ENCODE measurements at places on chromosomes 5 and 9.
A peak's percentile ranks its signal among the peaks of the same experiment; 100 is the strongest.

GRCh38 chr5:132176987-132177386, 50.7 kb downstream of the P4HA2 start:
- DNase-seq, result no peak

GRCh38 chr9:107707915-107708441, 218.4 kb upstream of the KLF4 start:
- DNase-seq, result no peak

- no peak for DNase-seq
Measured at GRCh38 chr9:25421560-25421959, 256.7 kb downstream of the TUSC1 start.

DNA sequence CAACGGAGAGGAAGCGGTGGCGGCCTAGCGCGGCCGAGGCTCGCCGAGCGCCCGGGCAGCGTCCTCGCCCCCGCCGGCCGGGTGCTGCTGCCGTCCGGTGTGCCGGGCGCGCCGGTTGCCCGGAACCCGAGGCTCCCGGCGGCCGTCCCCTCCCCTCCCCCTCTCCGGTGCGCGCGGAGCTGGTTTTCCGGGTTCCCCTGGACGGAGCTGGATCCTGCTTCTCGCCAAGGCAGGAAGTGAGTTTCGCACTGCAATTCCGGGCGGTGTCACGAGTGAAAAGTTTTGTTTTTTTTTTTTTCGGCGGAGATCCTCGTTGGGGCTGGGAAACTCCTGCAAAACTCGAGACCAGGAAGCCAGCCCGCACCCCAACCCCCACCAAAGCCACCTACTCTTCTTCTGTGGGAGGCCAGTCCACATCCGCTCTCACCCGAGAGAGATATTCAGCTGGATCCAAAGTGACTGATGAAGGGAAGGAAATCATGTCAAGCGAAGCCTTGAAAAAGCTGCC, at the start of gene ERBIN:
TSS of gene ERBIN (plus strand) at position 300 of the 508 bp plus-strand sequence. CDS start 66,144 bp downstream, outside the sequence.
- DNase-seq, result peak; percentile 78

- DNase-seq, result no peak
Measured at GRCh38 chr9:71333321-71333720, 211.9 kb upstream of the TRPM3 start.

GRCh38 chr9:131043646-131044045, 34.7 kb downstream of the LAMC3 start:
- DNase-seq, result no peak

DNA sequence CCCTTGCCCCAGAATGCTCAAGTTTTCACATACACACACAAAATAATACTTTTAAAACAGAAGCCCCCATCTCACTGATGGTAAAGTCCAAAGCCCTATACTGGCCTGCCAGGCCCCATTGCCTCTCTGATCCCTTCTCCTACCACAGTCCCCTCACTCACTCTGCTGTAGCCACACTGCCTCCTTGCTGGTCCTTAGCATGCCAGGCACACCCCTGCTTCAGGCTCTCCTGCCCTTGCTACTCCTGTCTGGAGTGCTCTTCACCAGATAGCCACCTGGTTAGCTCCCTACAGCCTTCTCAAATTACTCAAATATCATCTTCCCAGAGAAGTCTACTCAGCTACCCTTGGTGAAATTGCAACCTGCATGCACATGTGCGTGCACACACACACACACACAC, 177.5 kb downstream of the C5orf15 start:
- no peak for DNase-seq

DNA sequence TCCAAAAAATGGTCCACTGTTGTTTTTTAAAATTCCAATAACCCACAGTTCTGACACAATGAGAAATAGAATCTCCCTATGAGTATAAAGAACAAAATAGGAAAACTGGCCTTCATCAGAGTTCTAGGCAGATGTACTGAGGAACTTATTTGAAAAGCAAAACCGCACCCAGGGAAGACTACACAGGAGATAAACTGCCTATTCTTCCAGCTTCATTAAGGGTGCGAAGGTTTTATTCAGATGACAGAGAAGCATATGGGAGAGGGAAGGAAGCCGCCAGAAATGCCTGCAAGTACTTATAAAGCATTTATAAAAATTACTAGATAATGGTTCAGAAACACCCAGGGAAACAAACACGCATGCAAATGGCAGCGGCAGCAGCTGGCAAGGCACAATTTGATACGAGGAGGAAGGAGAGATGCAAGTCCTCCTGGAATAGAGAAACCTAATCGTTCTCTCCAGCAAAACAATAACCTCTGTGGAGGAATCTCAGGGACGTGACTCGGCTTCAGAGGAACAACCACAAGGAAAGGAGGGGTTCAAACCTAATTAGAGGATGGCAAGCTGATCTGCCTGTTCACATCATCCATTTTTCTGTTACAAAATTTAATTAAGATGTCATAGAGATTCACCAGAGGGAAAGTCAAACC, 9.0 kb downstream of the TTLL11 start:
- DNase-seq, result no peak

GRCh38 chr5:95631991-95632675, 12.2 kb downstream of the GPR150 start:
- DNase-seq, result no peak

- DNase-seq, result no peak
Measured at GRCh38 chr5:142421228-142421617, 96.4 kb upstream of the SPRY4 start.

- no peak for DNase-seq
Measured at GRCh38 chr5:15596936-15597335, 97.0 kb downstream of the FBXL7 start.

GRCh38 chr9:4826417-4827166, 33.8 kb downstream of the RCL1 start:
- DNase-seq, result no peak

- no peak for DNase-seq
Measured at GRCh38 chr5:142000704-142001484, 11.9 kb downstream of the GNPDA1 start.

DNA sequence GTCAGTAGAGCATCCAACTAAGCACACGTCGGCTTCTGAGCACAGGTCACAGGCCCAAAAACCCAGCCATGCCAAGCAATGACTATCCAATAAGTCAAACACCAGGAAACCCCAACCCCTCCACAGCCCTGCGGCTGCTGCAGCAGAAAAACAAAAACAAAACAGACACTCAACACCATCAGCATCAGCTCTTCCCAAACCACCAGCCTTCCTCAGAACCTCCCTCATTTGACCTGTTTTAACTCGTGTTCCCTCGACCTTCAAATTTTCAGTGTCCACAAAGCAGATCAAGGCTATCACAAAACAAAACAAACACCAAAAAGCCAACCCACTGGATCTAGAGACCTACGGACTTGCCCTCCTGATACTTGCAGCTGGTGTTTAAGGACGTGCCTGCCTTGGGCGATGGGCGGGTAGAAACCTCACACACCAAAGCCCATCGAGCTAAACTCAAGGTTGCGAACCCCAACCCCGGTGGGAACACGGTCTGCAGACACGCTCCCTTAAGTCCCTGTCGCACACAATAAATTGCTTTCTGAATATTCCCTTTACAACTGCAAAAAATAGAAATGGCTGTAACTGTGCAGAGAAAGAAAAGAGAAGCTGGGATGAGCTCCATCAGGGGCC, 247.1 kb upstream of the ANKRD55 start:
- no peak for DNase-seq

- DNase-seq, result no peak
Measured at GRCh38 chr5:31982621-31983020, 191.5 kb downstream of the GOLPH3 start.

DNA sequence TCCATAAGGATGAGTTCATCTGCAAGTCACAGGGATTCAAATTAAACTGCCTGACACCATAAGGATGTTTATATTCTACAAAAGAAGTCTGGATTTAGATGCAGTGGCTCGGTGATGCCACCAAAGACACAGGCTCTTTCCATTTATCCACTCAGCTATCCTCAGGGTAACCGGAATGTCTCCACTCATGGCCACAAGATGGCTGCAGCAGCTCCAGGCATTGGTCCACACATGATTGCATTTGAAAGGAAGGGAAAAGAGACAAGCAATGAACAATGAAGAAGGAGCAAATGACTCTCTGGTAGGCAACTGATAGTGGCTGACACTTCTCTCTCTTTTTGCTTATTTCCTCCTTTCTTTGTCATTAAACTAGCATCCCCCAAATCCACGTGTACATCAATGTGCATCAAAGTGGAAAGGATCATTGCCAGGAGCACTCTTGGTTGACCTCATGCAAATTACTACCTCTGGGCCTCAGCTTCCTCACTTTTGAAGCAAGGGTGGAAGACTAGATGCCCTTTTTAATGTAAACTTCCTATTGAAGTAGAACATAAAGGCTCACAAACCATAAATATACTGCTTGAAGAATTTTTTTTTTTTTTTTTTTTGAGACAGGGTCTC, 7.2 kb upstream of the SNX30 start:
- no peak for DNase-seq

GRCh38 chr9:126093771-126094170, 232.9 kb upstream of the MVB12B start:
- DNase-seq, result no peak

GRCh38 chr9:13278368-13279246, 885 bp downstream of the MPDZ start:
- DNase-seq, result peak; percentile 59

- peak; percentile 93 for DNase-seq
Measured at GRCh38 chr9:136944519-136945332, at the start of the genes C8G and FBXW5. Gene C8G, plus strand, starts transcription at chr9:136945243. Its CDS starts 78 bp downstream, at chr9:136945321. Gene FBXW5, minus strand, starts transcription at chr9:136944738. Its CDS starts 655 bp downstream, at chr9:136944083.

DNA sequence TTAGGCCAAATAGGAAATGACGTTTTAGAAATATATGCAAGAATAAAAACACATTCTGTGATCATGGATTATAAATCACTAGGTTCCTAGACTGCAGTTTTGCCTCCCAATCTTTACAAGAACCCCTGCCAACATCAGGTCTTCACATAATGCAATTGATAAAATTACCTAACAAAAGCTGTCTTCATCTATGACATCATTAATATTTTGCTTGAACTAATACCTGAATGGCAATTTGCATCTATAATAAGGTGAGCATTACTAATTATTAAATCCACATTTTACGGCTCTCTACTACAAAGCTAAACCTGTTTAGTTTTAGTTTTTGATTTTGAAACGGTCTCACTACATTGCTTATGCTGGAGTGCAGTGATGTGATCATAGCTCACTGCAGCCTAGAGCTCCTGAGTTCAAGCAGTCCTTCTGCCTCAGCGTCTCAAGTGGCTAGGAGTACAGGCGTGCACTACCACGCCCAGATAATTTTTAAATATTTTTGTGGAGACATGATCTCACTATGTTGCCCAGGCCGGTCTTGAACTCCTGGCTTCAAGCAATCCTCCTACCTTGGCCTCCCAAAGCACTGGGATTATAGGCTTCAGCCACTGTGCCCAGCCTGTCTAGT, 218.0 kb downstream of the MLLT3 start:
- DNase-seq, result no peak

GRCh38 chr9:87564791-87565241, 67.1 kb downstream of the DAPK1 start:
- DNase-seq, result no peak

DNA sequence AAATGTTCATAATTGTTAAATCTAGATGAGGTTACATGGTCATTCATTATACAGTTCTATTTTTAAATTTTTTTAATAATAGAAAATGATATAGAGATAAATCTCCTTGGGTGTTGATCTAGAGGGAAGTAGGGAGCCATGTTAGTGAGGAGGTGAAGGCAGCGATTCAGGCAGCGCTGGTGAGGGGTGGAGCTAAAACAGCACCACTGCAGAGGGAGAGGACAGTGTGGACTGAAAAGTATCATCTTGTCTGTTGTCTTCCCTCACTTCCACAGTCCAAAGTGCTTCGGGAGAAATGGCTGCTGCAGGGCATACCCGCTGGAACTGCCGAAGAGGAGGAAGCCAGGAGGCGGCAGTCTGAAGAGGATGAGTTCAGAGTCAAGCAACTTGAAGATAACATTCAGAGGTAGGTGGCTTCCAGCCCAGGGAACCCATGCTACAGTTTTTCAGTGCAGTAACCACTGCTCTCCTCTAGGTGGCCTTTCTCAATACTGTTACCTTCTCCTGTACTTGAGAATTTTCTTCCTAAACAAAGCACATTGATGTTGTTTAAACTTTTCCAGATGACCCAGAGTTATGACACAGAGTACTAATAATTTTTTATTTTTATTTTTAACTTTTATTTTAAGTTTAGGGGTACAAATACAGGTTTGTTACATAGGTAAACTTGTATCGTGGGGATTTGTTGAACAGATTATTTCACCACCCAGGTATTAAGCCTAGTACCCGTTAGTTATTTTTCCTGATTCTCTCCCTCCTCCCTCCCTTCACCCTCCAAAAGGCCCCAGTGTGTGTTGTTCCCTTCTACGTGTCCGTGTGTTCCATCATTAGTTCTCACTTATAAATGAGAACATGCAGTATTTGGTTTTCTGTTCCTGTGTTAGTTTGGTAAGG, 100.5 kb downstream of the PALM2AKAP2 start:
- DNase-seq, result no peak

GRCh38 chr9:97487861-97488260, 13.6 kb upstream of the TMOD1 start:
- DNase-seq, result no peak

GRCh38 chr9:124726886-124727285, 44.2 kb downstream of the NR6A1 start:
- DNase-seq, result no peak

GRCh38 chr5:28473531-28474107, 1435.2 kb upstream of the CDH9 start:
- DNase-seq, result no peak

- no peak for DNase-seq
Measured at GRCh38 chr5:145619806-145620310, 215.3 kb downstream of the PRELID2 start.

- no peak for DNase-seq
Measured at GRCh38 chr5:68318955-68319705, 103.6 kb downstream of the PIK3R1 start.

- DNase-seq, result no peak
Measured at GRCh38 chr5:41414598-41414997, 95.8 kb downstream of the PLCXD3 start.

- DNase-seq, result no peak
Measured at GRCh38 chr9:129549139-129549538, 71.8 kb downstream of the C9orf50 start.

- DNase-seq, result no peak
Measured at GRCh38 chr5:143105216-143105905, 298.1 kb downstream of the NR3C1 start.

DNA sequence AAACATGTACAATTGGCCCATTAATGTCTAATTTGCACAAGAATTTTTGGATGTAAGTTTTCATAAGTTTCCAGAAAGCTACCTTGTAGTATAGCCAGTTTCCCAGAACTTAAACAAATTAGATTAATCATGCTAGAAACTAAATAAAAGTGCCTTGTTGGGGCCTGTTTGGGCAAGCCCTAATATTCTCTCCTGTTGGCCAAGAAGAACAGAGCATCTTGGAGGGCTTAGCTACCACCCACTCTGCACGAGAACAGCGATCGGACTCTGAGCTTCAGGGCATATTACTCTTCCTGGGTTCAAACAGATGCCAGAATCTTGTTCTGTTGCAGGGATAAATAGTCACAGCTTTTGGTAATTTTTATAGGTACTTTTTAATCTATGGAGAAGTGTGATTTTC, 88.2 kb downstream of the GAS1 start:
- no peak for DNase-seq

GRCh38 chr5:149370878-149371277, 8.2 kb downstream of the IL17B start:
- peak; percentile 33 for DNase-seq

- no peak for DNase-seq
Measured at GRCh38 chr5:84213861-84214260, 170.8 kb downstream of the EDIL3 start.

Measured in RWPE2 (cell line).